ENCODE measurements at places on chromosomes 1 and 21.

- no peak for DNase-seq
These were observed 819.0 kb upstream of the ADGRL4 start for GRCh38 chr1:79825551-79825950.

DNA sequence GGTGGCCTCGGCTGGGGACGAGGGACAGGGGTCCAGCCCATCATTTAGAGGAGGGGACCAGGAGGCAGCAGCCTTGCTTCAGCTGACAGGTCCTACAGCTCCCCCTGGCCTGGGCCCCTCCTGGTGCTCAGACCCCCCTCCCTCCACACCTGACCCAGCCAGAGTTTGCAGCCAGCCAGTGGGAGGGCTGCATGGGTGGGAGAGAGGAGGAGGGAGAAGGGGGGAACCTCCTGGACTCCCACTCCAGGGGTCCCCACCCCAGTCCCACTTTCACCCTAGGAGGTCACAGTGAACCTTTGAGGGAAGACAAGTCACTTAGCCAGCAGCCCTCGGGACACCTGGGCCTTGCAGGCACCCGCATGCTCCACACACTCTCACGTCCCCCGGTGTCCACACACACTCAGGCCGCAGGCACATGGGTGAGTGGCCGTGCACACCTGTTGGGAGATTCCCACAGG is 108.9 kb upstream of the ZBTB40 start:
- no peak for DNase-seq

GRCh38 chr1:24775916-24776315 is 30.7 kb downstream of the CLIC4 start:
- DNase-seq, result no peak

- DNase-seq, result no peak
These were observed 200.9 kb downstream of the RPS6KC1 start for GRCh38 chr1:213251972-213252371.

DNA sequence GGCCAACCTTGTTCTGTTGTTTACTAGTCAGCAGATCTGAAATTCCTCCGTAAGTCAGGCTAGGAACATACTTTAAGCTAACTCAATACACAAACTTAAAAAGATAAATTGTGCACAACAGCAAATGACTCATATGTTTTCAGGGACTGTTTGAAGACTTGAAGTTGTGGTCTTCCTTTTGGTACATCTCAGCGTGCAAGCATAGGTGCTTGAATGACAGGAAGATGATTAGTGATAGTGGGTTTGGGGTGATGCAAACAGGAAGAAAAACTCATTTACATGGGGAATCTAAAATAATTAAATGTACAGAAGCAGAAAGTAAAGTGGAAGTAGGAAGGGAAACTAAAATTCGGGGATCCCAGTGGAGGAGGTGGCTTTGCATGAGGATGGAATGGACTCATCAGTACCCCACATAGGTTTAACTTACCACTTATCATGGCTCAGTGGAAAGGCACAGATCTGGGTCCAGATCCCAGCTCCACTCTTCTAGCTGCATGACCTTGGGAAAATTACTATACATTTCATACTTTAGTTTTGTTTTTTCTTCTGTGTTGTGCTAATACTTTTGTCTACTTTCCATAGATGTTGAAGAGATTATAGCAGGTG is 122.3 kb downstream of the XCL2 start:
- DNase-seq, result no peak
